ENCODE measurements at places on chromosomes 6 and 20.

DNA sequence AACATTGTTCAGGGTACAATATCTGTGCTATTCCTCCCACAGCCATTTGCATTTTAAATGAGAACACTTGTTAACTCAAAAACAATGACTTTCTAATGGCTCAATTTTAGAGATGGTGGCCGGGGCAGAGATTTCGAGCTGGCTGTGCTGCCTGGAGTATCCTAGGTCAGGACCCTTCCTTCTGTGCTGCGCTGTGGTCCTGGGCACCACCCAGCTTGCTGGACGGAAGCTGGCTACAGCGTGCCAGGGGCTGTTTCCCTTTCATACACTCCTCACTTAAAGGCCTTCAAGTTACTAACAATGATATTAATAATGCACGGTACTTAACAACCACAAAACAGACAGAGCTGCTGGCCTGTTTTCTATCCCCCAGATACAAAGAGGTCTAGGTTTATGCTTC lies 194.4 kb upstream of the CST7 start:
- DNase-seq = no peak

- DNase-seq = no peak
Measured at GRCh38 chr20:63821811-63822210, 9.3 kb downstream of the ZBTB46 start.

- DNase-seq = no peak
Measured at GRCh38 chr6:17886891-17887290, 100.5 kb downstream of the KIF13A start.

DNA sequence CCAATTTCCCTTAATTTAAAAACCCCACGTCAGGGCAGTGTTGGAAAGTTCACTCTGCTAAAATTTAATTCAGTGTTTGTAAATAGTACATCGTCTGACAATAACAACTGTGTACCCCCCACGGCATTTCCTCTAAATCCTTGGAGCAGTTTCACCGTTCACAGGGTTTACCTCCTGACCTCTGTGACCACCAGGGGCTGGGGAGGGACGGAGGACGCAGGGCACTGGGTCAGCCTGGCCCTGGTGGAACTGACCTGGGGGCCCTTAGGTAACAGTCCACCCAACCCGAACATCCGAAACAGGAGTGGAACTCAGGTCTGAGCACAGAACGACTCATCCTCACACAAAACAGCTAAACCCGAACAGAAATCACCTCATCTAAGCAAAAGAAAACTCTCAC lies 2.1 kb downstream of the ZBTB46 start:
- no peak for DNase-seq

GRCh38 chr6:3961581-3962215 lies 112.5 kb downstream of the FAM50B start:
- DNase-seq = peak; percentile 36

DNA sequence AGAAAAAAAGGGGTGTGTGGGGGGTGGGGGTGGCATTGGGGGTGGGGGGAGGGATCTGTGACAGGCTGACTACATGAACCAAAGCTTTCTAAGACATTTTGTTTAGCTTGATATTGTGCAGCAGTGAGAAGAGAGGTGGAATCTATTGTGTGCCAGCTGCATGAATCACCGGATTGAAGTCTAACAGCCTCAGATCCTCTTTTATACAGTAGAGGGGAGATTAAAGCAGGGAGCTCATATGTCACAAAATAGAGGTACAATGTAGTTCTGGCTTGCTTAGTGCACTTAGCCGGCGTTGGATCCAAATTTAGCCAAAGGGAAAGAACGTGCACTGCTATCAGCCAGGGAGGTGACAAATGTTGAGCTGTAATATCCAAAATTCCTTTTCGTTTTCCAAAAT lies 404.2 kb upstream of the CITED2 start:
- no peak for DNase-seq

GRCh38 chr6:138410972-138411880 lies 7.2 kb downstream of the HEBP2 start:
- peak; percentile 95 for DNase-seq

DNA sequence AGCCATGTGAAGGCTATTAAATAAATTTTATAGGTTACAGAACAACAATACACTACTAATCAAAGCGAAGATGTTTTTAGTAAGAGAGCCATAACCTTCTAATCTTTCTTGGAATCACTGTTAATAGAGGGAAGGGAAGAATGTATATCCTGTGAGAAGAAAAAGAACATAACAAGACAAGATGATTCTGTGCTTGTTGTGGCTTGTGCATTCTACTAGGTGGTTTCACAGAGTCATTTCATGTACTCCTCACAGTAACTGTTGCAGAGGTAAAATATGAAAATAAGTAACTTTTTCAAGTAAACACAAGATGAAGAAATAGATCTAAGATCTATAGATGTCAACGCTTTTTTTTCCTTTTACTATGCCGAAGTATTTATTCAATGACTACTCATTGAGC lies 116.9 kb upstream of the FAM83B start:
- DNase-seq = peak; percentile 60

DNA sequence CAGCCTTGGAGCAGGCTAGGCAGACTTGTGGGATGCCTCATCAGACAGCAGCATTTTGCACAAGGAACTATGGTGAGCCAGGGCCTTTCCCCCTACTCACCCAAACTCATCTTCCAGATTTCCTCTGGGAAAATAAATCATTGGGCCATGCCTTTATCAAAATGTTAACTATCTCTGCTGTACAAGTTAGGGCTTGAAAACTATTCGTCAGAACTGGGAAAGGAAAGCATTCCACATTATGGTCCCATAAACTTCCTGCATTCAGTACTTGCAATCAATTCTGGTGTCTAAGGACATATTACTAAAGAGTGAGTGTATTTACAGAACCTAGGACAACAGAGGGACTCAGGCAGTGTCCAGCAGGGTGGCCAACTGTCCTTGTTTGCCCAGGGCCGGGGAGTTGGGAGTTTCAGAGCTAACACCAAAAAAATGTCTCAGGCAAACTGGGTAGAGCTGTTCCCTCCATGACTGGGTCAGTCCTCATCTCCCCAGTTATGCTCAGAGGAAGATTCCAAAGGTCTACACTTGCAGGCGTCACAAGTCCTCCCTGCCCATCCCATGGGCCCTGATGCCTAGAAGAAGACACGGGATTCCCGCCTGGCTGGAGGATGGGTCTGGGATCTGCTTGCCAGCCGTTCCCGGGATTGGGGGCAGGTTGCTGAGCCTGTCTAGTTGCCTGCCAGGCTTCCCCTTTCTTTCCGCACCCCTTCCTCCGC lies 72.2 kb downstream of the SLC22A3 start:
- peak; percentile 66 for DNase-seq

DNA sequence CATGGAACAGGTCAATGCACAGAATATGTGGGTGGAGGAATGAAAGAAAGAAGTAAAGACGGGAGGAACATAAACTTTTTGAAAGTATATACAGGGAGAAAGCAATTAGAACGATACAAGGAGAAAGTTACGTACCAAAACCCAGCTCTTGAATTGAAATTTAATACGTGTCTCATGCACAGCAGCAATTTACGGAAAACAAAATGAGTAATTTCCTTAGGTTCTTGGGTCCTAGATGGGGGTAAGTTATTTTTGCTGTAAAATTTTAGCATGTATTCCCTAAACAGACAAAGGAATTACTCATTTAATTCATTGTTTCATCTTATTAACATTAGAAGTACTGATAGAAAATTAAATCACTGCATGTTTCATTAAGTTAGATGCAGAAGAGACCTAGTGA lies 75.8 kb downstream of the PDE10A start:
- DNase-seq = no peak

GRCh38 chr6:169266746-169267591 lies 13.3 kb upstream of the THBS2 start:
- peak; percentile 59 for DNase-seq

DNA sequence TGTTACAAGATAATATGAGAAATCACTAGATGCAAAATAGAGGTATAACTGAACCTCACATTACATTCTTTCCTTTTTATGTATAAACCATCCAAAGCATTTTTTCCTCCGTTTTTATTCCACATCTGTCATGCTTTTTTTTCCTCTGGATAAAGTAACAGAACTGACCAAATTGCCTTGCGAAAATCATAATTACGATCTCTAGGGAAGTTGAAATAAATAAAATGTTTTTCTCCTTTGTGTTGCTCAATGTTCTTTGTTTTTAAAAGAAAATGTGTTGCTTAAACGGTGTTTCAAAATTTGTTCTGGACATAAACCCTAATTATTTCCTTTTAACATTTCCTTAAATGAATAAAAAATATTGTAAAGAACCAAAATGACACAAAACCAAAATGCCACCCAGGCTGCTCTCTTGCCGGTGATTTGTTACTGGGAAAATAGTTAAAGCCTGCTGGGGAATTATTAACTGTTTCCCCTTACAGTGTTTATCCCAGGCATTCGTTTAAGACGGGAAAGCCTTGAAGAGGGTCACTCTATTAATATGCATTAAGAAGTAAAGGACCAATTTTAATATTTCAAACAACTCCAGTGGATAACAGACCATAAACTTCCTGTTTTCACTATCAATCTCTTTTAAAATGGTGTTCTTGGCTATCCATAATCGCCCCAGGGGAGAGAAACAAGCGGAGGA lies 1.7 kb upstream of the ADGRB3 start:
- DNase-seq = no peak

- DNase-seq = no peak
Measured at GRCh38 chr20:57770852-57771720, 61.3 kb upstream of the PMEPA1 start.

- DNase-seq = peak; percentile 38
Measured at GRCh38 chr6:76026101-76026500, 46.4 kb downstream of the IMPG1 start.

DNA sequence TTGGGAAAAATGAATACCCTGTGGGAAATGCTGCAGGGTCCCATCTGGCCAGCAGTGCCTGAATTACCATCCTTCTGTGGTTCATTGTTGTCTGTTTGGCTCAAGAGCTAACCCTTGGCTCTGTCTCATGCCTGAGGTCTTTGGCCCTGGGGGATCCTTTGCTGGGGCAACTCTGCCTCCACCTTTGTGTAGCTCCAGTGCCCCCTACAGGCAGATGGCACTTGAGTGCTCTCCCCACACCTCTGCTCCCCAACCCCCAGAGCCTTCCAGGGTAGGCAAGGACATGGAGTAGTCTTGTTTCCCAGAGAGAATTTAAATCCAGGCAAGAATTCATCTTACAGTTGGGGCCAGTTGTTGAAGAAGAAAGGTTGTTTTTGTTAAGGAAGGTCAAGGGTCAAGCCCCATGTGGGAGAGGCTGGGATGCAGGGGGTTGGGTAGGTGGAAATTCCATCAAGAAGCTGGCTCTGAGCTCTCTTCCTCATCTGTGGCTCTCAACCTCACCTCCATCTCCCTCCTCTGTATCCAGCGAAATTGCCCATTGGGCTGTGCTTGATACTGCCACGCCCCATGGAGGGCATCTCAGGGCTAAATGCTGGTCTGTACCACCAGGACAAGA lies 44.2 kb downstream of the ZNF831 start:
- no peak for DNase-seq

DNA sequence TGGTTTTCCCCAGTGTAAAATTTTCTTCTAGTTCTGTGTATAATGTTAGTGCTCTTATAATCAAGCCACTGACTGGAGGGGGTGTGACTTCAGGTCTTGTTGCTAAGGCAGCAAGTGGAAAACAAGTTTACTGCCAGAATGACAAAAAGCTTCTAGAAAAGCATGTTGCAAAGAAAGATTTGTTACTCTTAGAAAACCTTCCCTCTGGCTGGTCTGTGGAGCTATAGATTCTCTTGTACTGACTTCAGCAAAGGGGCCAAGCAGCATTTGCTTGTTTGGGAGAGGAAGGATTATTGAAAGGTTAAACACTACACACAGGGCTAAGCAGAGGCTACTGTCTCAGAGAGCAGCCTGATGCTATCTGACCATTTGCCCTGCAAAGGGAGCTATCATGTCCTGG lies 288.8 kb downstream of the BTBD9 start:
- DNase-seq = no peak

DNA sequence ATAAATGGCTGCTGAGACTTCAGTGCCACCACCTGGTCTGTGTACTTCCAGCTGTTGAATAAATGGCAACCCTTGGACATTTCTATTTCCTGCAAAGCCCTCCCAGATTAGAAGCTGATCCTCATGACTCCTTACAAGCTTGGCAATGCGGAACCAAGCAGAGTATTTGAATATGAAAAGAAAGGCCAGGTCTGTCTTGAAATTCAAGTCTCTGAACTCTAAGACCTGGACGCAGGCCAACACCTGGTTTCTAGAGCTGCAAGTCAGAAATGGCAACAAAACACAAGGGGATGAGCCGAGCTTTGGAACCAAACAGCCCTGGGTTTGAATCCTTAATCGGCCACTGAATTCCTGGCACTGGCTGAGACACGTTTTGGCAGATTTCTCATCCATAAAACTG lies 353.4 kb downstream of the PTPRT start:
- no peak for DNase-seq

DNA sequence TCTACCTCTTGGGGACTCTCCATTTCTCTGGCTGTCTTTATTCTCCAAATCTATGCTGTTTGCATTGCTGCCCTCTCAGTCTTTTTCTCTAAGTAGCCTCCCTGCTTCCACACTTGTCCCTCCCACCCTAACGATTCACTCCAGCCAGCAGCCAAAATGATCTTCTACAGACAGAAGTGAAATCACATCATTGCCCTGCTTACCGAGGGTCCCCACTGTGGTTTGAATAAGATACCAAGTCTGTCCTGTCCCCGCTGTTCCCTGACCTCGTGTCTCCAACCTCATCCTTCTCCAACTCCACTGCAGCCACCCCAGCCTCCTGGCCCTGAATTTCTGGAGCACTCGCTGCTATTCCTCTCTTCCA lies 11.5 kb upstream of the OCSTAMP start:
- no peak for DNase-seq

DNA sequence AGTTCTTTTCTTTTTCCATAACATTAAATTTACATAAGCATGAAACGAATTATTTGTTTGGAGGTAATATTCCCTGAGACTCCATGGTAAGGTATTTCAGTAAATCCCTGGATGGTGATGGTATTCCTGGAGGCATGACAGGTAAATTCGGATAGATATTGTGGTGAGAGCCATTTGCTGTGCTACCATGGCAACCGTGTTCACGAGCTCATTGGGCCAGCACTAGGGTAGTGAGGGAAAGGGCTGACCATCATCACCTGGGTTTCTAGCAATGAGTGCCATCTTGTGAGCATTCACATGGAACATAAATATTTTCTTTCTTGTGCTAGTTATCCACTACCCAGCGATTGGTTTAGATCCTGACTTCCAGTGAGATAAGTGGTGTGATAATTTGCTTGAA lies 51.9 kb upstream of the GNRH2 start:
- no peak for DNase-seq

DNA sequence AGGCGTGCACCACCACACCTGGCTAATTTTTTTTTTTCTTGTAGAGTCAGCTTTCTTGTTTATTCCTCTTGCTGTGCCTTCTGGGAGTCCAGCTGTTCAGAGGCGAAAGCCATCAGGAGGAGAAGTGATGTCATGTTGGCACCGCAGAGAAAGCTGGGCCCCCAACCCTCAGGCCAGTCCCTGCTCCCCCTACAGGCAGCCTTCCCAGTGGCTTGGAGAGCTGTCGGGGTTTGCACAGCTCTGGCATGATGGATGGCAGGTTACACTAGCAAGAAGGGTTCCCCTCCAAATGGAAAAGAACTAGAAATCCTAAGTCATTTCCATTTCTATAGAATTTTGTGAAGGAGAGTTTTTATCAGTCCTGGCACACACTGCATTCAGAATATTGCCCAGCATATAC lies 72.6 kb downstream of the C6orf52 start:
- DNase-seq = no peak

GRCh38 chr6:39876826-39877225 lies 57.4 kb downstream of the MOCS1 start:
- no peak for DNase-seq

GRCh38 chr20:721876-722275 lies 46.3 kb upstream of the SCRT2 start:
- no peak for DNase-seq
